RKO (cell line): ENCODE measurements at places on chromosomes 4 and X.

GRCh38 chrX:11412715-11413623 lies 119.8 kb downstream of the AMELX start:
- no peak for DNase-seq

- DNase-seq: no peak
Measured at GRCh38 chrX:38154340-38154739, 66.3 kb downstream of the SRPX start.

- peak; percentile 61 for DNase-seq
Measured at GRCh38 chrX:48896611-48897011, 957 bp downstream of the TIMM17B start.

GRCh38 chrX:69032601-69033000 lies 132.7 kb downstream of the PJA1 start:
- DNase-seq: no peak

DNA sequence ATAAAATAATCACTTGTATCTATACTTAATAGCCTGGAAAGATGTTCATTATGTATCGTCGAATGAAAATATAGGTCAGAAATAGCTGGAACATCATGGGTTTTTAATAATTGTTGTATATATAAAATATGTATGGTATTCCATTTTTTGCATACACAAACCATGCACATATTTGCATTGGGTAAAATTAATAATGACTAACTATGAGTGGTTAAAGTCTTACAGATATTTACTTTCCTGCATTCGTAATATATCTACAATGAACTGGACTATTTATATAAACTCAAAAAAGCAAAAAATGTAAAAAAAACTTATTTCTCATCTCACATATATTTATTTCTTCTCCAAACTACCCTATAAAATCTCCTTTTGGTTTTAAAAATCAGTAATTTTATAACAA lies 46.0 kb downstream of the CYLC1 start:
- no peak for DNase-seq

GRCh38 chr4:39825741-39826231 lies 127.8 kb downstream of the UBE2K start:
- no peak for DNase-seq

DNA sequence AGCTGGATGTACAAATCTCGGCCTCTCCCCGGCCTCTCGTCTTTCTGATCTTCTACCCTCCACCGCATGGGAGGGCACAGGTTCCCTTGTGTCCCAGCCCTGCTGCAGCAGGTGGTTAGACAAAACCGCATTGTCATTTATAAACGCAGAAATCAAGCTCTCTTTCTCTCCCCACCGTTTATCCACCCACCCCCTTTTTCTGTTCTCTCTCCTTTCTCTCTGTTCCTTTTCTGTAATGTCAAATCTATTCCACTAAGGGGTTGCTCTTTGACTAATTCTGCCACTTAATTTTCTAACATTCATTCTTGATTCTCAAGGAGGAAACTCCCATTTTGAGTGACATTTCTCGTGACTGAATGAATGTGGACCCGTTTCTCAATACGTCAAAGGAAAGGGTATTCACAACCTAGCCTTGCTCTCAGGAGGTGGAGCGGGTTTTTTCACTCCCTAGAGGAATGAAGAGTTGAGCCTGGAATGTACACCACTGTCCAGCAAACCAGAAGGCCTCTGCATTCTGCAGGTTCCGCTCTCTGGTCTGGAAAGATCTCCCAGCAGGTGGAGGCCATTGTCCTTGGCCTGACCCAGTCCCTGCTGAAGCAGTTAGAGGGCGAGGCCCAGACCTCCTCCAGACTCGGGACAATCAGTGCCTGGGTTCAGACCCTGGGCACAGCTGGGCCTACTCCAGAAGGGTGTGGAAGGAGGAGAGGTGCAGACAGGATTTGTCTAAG lies 70.9 kb upstream of the ENPP6 start:
- DNase-seq: no peak

DNA sequence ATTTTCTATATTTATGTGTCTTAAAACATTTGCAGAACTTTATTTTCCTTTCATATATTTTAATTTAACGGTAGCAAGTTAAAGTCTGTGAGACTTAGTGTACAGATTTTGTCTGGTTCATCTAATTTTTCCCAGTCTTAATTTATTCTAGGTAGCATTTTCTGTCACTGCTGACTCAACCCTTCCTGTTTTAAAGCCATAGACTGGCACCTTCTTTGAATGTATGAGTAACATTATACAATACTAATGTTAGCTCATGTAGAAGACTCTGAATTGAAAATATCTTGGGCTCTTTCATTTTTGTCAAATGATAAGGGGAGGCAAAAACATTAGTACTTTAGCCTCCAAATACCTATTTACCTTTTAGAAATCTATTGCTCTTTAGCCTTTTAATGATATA lies 43.6 kb downstream of the BLTP1 start:
- DNase-seq: no peak

DNA sequence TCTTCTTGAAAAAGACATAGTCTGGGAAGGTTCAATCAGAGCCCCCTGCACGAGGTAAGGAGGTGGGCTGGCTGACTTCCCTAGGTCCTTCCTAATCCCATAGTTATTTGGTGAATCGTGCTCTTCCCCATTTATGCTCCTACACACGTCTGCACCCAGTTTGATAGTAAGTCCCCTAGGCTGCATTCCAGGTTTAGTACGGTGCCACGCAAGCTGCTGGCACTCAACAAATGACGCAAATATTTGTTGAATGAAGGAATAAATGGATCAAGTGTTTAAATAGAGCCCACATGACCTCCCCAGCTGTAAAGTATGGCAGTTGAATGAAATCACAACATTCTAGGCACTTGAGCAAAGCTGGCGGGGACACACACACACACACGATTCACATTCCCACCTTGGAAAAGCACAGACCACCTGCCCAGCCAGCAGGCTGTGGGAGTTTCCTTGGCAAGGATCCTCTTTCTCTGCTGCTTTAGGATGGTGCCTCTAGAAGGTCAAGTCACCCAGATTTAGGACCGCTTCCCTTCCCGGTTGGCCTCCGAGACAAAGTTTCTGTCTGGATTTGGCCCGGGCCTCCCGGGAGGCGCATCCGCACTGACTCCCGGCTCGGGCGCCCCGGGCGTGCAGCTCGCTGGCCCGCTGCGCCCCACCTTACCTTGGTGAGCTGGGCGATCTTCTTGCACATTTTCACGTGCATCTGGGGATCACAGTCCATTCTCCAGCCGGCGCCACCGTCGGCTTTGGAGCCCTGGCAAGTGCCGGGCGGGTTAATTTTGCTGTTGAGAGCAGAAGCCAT lies 721 bp downstream of the FAM184B start:
- no peak for DNase-seq

GRCh38 chr4:55393461-55394320 lies 2.1 kb upstream of the TMEM165 start:
- no peak for DNase-seq

DNA sequence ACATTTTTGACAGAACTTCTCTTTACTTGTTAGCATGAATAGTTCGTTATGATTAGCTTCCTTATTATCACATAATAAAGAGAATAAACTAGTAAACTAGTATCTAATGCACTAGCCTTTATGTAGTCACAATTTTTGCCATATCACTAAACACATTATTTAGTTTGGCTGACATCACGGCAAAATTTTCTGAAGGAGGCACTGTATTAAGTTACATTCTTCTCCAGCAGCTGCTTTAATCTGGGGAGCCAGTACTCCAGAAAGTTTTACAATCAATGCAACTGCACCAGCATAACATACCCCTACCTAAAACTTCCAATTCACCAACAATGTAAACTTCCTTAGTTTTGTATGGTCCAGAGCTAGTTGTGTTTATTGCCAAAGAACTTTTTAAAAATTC lies 87.8 kb downstream of the FIP1L1 start:
- no peak for DNase-seq

GRCh38 chr4:173448103-173448502 lies 49.2 kb upstream of the SCRG1 start:
- no peak for DNase-seq

DNA sequence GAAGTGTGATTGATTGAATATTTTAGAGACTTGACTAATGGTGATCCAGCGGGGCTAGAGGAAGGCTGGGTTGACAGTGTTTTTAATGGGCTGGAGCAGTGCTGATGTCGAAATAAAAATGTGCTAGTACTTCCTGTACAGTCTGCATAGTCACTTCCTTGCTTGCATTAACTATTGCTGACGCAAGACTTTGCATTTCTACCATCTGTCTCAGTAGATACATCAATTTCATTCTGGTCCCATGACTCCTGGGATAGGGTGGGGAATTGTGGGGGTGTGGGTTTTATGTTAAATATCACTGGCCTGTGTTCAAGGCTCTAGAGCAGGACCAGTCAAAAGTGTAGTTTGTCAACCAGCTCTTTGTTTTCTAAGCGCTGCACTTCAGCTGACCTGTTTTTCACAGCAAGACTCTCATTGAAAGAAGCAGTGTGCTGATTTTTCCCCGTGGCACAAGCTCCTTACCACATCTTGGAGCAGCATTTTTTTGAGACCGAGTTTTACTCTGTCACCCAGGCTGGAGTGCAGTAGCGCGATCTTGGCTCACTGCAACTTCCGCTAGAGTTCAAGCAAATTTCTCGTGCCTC lies 35.2 kb upstream of the PHEX start:
- DNase-seq: peak; percentile 54

- no peak for DNase-seq
Measured at GRCh38 chrX:112967341-112967740, 126.7 kb upstream of the AMOT start.

GRCh38 chr4:115780835-115781234 lies 667.4 kb upstream of the NDST4 start:
- no peak for DNase-seq

GRCh38 chr4:17811078-17811603 lies 362 bp downstream of the NCAPG start:
- peak; percentile 49 for DNase-seq

DNA sequence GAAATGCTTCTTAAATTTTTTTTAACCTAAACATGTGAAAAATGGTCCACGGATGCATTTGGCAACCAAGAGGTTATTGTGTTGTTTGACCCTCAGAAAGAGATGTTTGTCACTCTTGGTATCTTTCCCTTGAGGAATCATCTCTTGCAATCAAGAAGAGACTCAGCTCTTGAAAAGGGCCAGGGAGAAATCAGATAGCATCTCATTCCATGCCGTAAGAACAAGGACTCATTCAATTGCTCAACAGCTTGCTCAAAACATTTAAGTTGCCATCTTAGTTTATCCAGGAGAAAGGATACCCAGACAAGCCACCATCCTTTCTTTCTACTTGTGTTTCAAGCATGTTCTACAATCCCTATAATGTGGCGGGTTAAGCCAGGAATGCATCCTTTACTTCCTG lies 209.5 kb upstream of the LNX1 start:
- no peak for DNase-seq

- no peak for DNase-seq
Measured at GRCh38 chrX:30343206-30343605, 34.0 kb upstream of the NR0B1 start.

GRCh38 chrX:138775517-138775916 lies 64.0 kb upstream of the FGF13 start:
- peak; percentile 46 for DNase-seq

DNA sequence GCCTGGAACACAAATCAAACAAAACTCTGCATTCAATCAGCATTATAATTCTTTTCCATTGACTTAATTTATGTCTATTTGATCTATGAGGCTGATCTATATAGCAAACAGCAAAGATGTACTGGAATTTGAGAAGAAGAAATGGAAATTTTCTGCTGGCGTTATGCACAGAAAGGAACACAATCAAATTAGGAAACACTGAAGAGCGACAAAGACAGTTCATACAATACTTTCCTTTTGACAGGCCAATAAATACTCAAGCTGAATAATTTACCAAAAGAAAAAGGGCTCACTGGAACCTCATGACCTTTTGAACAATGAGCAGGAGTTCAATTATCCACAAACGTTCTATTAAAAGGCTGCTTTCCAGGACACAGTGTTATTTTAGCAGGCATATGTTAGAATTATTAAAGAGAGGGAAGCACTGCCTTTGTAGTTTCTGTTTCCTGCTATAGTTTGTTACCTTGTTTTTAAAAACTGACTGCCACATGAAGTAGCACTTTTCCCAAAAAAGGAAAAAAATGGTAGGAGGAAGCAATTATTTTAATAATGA lies 8.1 kb downstream of the PDHA2 start:
- no peak for DNase-seq

GRCh38 chr4:32519060-32519459 lies 1798.9 kb downstream of the PCDH7 start:
- no peak for DNase-seq

GRCh38 chrX:137031517-137032340 lies 2.1 kb downstream of the GPR101 start:
- no peak for DNase-seq

DNA sequence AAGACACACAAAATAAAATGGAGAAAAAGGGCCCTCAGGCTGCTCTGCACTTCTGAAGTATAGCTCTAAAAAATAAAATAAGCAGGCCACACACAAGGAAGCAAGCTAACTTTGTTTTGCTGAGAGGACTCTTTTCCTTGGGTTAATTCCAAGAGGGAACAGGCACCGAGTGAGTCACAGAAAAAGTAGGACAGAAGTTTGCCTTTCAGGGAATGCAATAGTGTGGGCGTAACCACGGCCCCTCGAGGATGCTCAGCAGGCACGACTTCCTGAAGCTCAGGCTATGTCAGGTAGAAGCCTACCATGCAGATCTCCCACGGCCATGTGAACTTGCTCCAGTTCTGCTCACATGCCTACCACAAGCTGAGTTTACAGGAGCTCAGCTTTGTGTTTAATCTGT lies 22.1 kb downstream of the PPP1R2C start:
- no peak for DNase-seq

DNA sequence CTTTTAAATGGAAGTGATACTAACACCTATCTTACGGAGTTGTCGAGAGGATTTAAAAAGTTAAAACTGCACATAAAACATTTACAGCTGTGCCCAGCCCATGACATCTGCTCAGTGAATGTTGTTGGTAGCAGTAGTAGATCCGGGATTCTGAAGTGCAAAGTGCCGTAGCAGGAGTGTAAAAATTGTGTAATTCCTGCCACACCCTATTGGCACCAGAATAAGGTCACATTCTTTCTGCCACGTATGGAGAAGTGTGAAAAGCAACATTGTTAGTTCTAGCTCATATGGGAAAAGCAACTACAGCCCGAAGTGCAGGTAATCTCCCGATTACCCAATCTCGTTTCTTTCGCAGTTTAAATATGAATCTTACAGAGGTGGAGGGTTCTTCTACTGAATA lies 31.2 kb downstream of the PRIMPOL start:
- DNase-seq: no peak
